SJCRH30 (cell line): ENCODE measurements at places on chromosomes 5 and 9. TPM values are rescaled to one million over a fixed set of nuclear protein-coding genes. Genes with fewer than 3 reads are reported as not detected.

Gene COL23A1
- not detected in 2 replicates for total RNA-seq

Gene EPB41L4A
- total RNA-seq = 1.7 TPM in 2 replicates

Gene OGN
- not detected in 2 replicates for total RNA-seq

DNA sequence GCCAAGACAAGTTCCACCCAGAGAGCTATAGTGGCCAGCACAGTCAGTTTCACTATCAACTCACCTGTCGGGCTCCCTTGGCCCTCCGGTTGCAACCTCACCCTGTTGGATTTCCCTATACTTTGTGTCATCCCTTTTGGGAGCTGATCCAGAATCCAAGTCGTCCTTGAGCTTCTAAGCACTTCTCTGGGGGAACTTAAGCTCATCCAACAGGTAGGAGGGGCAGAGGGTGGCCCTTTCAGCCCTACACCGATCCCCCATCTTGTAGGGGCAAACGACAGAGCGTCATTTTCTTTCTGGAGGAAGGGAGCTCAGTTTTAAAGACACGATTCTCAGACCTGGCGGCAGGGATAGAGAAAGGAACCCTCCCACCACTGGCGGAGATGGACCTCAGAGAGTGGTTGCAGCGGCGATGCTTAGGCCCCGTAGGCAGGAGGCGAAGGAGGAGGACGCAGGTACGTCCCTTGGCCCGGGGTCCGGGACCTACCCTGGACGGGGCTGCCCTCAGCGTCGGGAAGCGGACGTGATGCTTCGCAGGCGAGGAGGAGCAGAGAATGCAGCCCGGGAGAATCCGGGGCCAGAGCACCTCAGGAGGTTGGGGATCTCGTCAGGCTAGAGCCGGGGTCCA, 519 bp downstream of the ZER1 start:
- DNase-seq = no peak

DNA sequence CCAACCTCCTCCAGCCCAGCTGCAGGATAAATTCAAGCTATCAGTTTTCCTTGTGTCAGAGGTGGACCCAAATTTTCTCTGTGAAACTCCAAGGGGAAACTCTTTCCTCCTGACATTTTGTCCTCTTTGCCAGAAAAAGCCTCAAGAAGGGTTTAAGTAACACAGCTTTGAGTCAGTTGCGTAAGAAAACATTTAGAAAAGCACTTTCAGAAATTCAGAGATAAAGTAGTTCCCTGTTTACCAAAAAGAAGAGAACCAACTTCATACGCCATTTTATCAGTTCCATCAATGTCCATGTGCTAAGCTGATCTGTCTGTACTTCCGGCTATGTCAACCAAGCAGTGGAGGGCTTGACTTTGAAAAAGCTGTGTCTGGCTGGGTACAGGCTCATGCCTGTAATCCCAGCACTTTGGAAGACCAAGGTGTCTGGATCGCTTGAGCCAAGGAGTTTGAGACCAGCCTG, 19.9 kb upstream of the SUSD1 start:
- DNase-seq = no peak

DNA sequence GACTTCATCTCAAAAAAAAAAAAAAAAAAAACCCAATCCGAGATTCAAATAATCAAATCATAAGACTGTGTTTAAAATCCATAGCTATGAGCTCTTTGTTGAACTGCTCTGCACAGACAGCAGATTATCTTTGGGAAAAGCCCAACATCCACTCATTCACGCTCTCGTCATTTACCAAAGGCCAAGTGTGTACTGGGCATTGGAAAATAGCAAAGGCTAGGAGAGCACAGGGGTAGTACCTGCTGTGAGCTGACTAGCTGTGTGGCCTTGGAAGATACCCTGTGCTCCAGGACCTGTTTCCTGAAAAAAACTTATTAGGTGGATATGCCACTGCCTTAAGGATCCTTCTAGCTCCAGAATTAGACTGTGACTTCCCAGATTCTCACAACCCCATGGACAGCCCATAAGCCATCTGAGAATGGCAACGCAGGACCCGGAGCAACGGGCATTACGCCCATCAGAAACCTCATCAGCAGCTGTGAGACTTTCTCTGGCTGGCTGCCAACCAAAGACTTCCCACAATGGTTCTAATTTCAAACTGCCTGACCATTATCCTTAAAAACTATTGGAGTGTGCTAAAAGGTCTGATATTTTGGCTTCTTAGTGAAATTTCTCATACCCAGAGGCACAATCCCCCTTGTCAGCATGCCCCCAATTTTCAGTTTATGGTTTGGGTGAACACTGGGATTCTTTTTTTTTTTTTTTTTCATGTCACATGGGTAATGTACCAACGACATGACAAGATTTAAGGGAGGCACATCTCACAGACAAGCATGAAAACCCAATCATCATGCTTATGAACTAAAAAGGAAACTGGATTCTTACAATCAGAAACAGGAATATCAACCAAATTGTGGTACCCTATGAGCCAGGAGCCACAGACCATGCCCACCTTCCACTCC, 16.8 kb downstream of the SERINC5 start:
- DNase-seq = peak; percentile 97

DNA sequence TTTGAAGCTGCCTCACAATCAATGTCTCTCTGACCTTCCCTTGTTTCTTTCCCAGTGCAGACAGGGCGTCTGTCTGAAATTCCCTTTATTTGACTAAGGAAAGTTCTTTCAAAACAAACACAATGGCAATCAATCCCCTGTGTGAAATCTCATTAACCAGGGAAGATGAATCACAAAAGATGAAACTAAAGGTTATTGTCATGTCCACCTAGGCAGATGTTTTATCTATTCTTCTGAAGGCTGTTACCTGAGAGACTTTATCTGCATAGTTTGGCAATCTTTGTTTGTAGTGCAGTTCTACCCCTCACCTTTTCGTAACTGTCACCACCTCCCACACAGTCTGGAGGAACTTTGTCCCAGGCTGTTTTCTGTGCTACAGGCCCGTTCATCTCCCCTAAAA, 217.5 kb upstream of the RIOK2 start:
- DNase-seq = no peak

- DNase-seq = no peak
Measured at GRCh38 chr5:102762562-102763227, 7.6 kb downstream of the PAM start.

GRCh38 chr5:11293523-11293922, 532.5 kb upstream of the DAP start:
- no peak for DNase-seq

- DNase-seq = no peak
Measured at GRCh38 chr5:71662381-71662780, 56.7 kb upstream of the CARTPT start.

DNA sequence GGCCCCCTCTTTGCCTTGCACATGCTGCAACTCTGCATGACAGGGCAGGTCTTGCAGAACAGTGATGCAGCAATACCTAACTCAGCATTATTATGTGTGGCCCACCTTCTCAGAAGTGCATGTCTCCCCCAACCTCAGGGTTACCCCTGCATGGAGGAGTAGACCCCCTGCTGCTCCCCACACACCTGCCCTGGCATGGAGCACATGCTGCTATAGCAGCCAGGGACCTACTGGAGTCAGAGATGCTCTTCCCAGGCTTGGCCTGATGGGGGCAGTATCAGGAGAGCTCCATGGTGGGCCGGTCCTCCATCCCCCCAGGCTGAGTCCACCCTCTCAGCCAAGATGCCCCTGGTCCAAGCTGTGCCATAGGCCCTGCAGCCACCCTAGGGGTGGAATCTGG, 13.2 kb upstream of the BOD1 start:
- no peak for DNase-seq

GRCh38 chr9:134178394-134178767, 14.0 kb upstream of the RNU6ATAC start:
- no peak for DNase-seq
